ENCODE measurements at places on chromosomes 13 and 19. TPM values are rescaled to one million over a fixed set of nuclear protein-coding genes. Genes with fewer than 3 reads are reported as not detected.

DNA sequence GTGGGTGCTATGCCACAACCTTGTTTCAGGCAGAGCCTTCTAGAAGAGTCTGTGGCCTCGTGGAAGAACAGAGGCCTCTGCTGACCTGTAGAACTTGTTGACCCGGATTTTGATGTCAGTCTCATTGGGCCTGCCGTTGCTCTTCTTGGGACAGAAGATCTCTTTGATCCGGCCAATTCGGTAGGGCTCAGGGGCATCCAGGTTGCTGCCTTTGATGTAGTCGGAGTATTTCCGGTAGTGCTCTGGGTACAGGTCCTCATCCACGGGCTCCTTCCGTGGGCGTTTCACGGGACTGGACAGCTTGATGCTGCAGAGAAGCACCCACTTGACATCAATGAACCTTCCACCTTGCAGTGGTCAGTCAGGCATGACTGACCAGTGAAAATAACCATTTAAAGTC, 24.0 kb upstream of the EIF3G start:
- no peak for DNase-seq

DNA sequence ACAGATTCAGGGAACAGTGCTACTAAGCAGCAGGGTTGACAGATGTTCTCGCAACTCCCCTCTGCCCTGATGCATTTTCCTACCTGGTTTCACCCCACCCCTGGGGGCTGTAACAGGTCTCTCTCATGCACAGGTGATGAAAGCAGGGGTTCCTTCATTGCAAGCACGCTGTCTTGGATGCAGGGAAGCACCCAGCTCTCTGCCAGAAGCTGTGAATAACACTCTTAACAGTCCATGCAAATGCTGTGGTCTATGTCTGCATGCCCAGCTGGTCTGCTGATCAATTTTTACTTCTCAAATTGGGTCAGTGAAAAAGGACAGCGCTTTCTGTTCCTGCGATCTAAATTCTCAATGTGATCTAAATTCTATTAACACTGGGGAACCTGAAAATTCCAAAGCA, 246.3 kb upstream of the TSHZ3 start:
- DNase-seq: no peak

Gene SHISA2
- 148 TPM for total RNA-seq

Gene ZNF575
- not detected for total RNA-seq

Gene FCER2
- total RNA-seq: not detected

DNA sequence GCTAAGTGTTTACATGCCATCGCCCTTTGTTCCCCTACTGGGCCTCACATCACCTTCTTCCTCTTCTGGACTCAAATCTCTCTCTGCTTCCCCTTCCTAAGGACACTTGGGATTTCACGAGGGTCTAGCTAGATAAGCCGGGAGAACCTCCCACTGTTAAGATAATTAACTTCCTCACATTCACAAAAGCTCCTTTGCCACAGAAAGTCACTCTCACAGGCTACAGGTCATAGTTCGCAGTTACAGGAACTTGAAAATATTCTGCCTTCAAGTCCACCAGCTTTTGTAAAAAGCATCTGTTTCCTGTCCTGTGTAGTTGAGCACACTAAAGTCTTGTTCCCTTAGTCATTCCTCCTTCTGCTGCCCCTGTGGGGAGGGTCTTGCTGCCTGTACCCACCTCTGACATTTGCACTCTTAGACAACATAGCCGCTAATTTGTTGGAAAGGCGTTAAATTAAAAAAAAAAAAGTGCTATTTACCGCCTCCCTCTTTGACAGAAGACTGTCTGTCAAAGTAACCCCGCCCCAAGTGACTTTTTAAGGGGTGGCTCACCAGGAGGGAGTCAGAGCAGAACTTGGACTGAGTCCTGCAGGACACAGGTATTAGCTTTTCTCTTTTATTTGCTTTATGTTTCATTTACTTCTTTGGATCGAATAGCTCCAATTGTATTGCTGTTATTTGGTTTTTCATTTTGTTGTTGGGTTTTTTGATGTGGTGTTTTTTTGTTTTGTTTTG, 26.8 kb upstream of the CEACAM21 start:
- no peak for DNase-seq

Gene ZNF470
- total RNA-seq: 3.6 TPM

DNA sequence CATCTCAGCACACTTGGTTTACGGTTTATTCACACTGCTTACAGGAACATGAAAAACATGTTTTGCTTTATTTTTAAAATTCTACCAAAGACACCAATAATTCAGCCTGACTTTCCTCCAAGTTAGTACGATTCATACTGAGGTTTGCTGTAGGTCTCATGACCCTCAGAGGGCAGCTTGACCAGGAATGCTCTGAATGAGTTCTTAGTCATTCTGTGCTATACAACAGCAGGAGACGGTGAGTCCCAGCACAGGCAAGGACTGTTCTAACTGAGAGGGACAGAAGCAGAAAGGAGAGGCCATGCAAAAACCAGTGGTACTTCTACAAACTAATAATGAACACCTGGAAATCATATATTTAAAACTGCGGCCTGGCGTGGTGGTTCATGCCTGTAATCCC, 6.4 kb downstream of the GRTP1 start:
- peak; percentile 8 for DNase-seq

Gene PINLYP
- total RNA-seq: not detected

- DNase-seq: no peak
These were observed 52.4 kb upstream of the C1QTNF9B start for GRCh38 chr13:23949736-23950135.

All from Caki2 (cell line).